NCI-H1417 (cell line): ENCODE measurements at places on chromosomes 5 and 9.

DNA sequence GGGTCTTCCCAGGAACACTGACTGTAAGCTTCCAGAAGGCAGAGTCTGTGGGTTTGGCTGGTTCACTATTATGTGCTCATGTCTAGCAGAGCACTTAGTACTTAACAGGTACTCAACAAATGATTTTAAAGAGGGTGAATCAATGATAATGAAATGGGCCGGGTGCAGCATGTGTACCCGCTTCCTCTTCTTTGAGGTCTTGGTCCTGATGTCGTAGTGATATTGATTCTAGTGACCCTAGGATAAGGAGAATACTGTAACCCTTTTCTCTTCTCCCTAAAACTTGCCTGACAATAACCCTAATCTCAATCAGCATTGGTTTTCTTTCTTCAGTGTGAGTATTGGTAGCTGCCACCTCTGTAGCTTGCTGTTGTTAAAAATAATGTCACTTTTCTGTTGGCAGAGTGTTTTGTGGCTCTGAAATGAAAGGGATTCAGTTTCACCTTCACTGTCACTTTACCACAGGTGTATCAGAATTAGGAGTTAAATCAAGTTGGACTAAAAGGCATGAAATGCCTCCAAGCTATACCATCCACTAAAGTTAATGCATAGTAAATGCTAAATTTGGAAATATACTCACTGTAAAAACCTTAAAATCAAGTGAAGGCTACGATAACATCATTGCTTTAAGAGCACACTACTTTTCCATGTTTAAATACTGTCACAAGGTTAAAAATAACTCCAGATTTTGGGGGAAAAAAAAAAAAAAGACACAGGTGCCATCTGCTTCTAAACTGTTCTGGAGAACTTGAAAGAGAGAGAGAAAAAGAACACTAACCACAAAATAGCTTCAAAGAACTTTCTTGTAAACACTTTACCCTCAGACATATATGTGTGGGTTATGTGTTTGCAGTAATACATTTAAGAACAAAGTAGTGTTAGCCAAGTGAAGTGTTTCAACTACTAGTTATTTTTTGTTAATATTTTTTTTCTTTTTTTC, 6.0 kb downstream of the CAMK4 start:
- no peak for DNase-seq

DNA sequence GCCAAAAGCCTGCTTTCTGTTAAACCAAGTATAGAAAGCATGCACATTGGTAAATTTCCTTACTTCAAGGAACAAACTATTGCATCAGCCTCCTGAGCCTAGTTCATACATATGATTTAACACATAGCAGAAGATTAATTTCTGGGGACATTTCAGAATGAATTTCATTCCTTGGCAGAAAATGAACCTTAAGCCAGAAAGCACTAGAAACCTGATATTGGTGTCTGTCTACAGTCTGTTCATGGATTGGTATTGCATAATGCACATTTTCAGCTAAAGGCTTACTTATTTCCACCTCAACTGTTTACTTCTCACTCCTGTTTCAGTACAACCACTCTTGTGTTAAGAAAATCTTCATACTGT, 1471.8 kb upstream of the NUDT12 start:
- DNase-seq, result no peak

DNA sequence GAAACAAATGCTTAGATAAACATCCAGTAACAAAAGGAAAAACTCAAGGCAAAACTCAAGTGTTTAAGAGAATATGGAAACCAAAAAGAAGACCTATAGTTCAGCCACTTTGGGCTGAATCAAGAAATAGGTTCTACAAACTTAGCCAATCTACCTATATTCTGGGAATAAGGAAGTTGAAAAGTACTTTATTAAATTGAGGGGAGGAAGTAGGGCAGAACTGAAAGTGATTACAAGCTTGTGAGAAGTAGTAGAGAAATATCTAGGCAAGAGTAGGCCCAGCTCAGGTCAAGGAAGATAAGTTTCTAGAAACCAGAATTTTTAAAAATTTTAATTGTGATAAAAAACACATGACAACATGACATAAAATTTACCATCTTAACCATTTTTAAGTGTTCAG, 384.8 kb upstream of the PCSK5 start:
- DNase-seq, result no peak

DNA sequence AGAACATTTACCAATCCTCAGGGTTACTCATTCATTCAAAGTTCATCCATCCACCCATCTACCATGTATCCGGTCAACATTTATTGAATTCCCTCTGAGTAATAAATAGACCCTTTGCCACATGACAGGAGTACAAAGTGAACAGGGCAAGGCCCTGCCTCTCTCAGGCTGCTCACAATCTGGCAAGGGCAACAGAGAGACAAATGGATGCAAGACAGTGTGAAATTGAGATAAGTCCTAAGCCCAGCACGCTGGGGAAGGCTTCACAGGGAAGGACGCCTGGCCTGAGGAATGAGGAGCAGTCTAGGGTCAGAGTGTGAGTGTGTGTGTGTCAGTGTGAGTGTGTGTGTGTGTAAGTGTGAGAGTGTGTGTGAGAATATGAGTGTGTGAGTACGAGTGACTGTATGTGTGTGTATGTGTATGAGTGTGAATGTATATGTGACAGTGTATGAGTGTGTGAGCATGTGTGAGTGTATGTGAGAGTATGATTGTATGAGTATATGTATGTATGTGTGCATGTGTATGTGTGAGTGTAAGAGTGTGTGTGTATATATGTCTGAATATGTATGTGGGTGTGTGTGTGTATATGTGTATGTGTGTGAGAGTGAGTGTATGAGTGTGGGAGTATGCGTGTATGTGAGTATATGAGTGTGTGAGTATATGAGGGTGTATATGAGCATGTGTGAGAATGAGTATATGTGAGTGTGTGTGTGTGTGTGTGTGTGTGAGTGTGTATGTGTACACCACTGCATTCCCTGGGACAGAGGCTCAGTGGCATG, 145.6 kb downstream of the FSTL4 start:
- DNase-seq, result no peak

DNA sequence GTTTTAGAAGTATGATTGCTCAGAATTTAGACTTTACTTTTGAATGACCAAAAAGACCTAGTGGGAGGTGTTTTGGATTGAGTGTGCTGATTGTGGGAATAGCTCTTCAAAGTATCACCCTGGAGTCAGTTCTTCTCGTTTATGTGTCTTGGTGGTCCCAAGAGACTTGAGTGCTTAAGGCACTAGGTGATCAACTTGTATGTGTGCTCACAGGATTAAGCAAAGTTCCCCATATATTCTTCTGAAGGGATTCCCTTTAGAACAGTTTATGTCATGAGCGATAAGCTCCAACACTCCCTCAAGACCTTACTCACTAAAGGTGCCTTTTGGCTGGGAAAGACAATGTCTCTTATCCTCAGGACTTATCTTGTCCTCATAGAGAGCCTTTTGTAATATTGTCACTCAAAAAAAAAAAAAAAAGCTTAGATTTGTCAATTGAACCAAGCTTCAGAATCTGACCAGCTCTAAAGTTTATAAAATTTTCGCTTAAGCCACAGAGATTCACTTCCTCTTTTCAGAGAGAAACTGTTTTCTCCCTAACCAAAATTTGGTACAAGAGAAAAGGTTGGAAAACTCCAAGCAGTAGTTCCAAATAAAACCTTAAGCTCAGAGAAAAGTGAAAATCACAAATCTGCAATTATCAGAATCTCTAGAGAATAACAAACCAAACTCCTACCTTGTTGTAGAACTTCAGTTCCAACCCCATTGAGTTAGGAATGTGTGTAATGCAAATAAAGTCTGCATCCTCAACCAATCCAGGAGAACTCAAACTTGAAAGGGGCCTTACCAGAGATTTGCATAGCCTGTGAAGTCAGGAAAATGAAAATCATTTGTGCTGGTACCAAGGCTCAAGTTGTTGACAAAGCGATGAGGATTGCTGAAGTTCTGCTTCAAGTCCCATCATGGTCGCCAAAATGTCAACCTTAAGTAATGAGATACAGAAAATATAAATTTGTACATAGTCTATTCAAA, 40.0 kb upstream of the PDZD2 start:
- no peak for DNase-seq
